AG09309 (cell line): ENCODE measurements at places on chromosomes 5 and 9.

DNA sequence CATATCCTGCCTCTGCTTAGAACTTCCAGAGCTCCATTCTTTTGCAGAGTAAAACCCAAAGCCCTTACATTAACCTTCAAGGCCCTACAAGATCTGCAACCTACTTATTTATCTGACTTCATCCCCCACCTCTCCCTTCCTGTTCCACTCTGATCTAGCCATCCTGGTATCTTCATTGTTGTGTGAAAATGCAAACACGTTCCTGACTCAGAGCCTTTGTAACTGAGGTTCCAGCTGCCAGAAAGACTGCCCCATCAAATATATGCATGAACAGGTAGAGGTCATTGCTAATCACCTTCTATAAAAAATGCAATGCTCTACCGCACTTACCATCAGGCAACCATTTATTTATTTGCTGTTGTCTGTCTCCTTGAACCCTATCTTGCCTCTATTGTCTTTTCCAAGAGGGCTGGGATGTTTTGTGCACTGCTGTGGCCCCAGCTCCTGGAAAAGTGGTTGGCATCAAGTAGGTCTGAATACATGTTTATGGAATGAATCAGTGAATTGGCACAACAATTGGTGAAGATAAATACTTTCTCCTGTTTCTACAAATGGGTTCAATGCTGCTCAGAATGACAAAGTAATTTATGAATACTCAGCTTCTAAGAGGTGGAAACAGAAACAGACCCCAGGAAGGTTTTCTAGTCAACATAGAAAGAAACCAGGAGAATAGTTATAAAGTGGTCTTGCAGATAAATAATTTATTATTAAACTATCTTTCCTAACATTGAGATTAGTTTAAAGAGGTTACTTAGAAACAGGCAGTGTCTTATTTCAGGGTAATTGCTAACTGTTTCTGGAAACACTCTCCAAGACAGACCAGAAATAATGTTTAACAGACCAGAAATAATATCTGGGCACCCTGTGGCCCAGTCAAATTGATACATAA is 230.6 kb upstream of the CD180 start:
- no peak for DNase-seq

DNA sequence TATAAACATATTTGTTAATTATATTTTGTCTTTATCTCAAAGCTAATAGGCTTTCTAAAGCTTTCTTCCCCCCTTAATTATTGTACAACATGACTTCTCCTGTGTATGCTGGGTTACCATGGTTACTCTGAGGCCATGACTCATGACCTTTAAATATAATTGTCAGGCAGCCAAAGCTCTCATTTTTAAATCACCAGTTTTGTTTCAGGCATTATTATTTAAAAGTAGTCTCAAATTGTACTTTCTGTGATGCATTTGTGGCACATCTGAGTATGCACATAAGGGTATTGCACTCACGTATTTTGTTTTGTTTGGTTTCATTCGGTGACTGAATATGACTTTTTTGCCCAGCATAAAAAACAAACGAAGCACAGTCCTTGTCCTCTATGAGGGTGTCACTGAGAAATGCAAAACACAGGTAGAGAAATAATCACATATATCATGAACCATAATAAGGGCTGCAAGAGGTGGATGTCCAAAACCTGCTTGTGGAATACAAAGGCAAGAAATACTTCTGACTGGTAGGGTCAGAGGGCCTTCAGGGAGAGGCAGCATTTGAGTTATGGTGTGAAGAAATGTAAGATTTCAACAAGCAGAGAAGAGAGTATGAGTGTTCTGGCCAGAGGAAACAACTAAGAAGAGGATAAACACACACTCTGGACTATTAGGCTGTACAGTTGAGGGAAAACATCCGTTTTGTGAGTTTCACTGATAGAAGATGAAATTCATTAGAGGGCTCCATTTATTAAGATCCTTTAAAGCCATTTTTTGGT is 2.1 kb downstream of the CCDC192 start:
- DNase-seq, result peak; percentile 68

- no peak for DNase-seq
These were observed at the start of gene ANKRD18A for GRCh38 chr9:38620483-38621433. TSS of gene ANKRD18A (minus strand) at chr9:38620596. CDS start at chr9:38620285, 311 bp downstream.

DNA sequence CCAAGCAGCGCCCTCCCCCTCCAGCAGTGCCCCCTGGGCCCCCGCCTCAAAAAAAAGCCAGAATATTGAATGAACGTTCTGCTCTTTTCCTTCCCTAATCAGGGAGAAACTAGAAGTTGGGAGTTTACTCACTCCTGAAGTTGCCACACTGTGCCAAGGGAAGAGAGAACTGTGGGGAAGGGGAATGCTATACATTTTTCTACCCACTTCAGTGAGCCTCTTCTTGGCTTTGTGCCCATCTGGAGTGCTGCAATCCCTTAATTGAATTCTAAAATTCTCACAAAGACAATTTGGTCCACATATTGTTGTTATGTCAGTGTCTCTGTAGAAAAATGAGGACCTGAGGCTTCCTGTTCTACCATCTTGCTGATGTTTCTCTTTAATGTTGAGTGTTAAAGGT is 443.7 kb downstream of the DIRAS2 start:
- no peak for DNase-seq

GRCh38 chr9:34577400-34578240 is 11.9 kb downstream of the CNTFR start:
- no peak for DNase-seq

GRCh38 chr5:58842852-58843251 is 260.0 kb downstream of the RAB3C start:
- DNase-seq, result no peak

GRCh38 chr9:16023446-16023845 is 470.6 kb downstream of the CCDC171 start:
- no peak for DNase-seq

DNA sequence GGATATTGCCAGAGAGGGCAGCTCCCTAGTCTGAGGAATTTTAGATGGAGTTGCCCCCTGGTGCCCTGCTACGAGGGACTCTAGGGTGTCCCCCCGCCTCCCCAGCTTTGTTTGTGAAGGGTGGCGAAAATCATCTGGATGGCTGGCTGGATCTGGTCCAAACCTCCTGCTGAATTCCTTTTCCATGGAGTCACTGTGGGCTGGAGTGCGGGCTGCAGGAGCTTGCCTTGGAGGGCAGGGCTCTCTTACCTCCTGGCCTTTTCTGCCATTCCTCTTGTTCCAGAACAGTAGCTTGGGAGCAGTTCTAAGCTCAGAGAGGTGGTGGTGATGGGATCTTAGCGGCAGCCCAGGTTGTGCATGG is 2.1 kb downstream of the SYNPO start:
- DNase-seq, result peak; percentile 60

DNA sequence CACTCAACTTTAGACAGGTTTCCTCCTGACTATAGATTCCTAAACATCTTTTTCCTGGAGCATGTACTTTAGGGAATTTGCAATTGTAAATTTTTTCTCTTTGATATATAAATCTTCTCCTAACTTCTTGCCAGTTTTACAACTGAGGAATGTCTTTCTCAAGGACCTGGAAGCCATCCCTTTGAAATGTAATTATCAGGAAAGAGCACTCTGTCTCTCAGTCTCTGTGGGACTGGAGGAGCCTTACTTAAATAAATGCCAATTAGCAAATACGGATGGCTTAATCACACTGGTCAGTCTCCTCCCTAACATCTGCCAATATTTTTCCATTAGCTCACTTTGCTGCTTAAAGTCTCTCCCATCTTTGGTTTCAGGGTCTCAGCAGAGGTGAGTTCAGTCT is 344.3 kb upstream of the ARRDC3 start:
- no peak for DNase-seq

GRCh38 chr5:141848744-141849414 is 29.3 kb downstream of the PCDH1 start:
- DNase-seq, result no peak

DNA sequence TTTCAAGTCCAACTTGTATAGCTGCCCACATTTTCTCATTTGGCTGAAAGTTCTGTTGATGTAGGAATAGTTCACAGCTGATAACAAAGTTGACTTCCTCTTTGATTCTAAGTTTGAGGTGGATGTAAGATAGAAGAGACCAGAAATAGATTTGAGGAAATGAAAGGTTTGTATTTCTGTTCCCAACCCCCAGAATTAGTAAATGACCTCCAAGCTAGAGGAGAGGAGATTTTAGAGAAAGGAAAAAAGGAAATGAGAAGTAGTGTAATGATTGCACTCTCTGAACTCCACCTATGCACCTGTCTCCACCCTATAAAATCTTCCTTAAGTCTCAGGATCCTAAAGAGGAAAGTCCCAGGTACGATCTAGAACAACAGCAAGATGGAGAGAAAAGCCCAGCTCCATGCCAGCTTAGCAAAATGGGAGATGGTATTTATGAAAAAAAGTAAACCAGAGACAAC is 130.4 kb upstream of the POC5 start:
- no peak for DNase-seq

DNA sequence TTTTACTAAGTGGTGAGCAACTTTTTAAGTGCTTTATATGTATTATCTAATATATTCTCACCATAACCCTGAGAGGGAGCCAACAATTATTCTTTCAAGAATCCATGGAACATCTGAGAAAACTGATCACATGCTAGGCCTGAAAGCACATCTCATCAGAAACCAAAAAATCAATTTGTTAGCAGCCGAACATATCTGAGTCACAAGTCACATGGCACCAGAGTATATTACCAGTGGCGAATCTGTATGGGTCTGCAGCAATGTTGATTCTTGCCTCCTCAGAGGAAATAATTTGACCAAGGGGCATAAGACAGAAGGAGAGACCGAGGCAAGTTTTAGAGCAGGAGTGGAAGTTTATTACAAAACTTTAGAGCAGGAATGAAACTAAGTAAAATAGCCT is 25.3 kb upstream of the SIL1 start:
- no peak for DNase-seq

DNA sequence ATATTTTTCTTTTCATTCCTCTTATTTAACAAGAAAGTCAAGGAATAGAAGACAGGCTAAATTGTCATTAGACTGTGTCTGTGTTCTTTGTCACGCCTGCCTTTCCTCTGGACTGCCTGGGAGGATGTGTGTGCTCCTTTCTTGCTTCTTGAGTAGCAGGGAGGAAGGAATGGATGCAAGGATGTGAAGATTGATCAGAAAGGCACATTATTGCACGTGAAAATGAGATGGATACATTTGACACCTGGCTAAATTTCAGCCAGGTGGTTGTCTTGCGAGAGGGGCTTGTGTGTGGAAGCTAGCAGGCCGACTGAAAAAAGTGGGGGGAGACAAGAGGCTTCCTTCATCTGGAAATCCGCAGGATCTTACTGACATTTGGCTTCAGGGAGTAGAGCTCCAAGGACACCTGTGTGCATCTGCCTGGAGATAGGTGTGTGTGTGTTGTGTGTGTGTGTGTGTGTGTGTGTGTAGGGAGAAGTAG is 200.1 kb downstream of the MEF2C start:
- no peak for DNase-seq

DNA sequence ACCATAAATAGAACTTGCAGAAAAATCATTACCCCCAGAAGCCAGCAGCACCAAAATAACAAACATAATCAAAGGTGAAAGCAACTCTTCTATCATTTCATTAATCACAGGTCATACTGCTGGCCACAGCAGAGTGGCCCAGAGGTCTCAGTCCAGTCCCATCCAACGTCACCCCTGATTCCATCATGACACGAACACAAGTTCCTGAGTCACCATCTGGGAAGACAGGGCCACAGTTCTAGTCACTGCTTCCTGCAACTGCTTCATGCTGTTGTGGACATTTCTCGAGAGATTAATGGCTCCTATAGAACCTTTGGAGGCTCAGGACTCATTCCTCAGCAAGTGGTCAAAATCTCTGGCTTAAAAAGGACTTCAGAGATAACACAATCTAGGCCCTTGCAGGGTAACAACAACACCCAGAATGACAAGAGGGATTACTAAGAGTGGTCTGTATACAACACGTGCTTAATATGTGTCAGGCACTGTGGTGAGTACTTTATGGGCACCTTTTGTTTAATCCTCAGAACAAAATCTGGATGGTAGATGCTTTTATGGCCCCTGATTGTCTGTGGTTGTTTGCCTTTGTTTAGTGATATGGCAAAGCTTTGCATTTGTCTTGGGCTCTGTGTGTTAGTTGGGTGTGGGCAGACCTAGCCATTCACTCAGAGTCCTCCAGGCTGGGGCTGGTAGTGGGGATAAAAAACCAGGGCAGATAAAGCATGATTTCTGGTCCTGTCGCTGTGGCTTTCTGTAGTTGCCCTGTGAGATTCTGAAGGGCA is 184.3 kb downstream of the DAB2IP start:
- DNase-seq, result no peak

GRCh38 chr9:105405514-105406131 is 42.2 kb upstream of the FSD1L start:
- no peak for DNase-seq
